Epithelial cell of prostate (primary cell): ENCODE measurements at places on chromosomes 4 and X.
A peak's percentile ranks its signal among the peaks of the same experiment; 100 is the strongest.

- DNase-seq, result no peak
These were observed 6.9 kb downstream of the CLCN3 start for GRCh38 chr4:169627307-169627706.

DNA sequence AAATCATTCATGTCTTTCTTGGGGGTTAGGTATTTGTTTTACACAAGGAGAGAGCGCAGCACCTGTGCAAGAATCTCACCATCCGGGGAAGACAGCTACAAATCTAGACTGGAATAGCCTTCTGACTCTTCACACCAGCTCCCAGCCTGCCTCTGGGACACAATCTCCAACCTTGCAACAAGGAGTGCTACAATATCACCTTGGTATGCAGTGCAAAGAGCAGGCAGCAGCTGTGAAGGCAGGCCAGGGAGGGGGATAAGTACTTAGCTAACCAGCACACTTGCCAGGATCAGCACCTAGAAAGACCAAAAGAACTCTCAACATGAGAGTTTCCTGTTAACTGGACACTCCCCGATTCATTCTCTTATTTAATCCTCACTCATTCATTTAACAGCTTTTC, 235.3 kb downstream of the AR start:
- no peak for DNase-seq

DNA sequence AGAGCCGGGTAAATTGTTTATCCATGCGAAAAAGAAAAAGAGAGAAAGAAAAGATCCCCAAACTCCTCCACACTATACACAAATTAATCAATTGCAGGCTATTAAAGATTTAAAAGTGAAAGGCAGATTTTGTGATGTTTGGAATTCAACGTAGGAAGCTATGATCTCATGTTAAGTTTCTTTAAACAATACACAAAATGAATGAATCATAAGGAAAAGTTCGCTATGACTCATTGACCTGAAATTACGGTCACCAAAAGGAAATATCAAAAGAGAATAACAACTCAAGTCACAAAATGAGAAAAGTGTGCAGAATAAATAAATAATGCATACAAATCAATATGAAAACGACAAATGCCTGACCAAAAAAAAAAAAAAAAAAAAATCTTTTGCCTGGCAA, 28.6 kb downstream of the CLNK start:
- peak; percentile 22 for DNase-seq

DNA sequence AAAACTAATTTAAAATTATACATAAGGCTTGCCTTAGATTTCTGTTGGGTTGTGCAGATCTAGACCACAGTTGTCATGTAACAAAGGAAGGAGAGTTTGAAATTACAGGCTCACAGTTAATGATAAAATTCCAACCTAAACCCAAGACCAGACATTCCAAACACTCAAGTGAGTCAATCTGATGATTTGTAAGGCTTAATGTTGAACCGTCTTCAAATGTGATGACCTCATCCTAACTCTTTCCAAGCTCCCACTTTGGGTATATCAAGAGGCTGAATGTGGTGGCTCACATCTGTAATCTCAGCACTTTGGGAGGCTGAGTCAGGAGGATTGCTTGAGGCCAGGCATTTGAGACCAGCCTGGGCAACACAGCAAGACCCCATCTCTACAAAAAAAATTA, 149.2 kb downstream of the TBL1X start:
- peak; percentile 3 for DNase-seq

- no peak for DNase-seq
These were observed 84.7 kb upstream of the RAPGEF2 start for GRCh38 chr4:159018062-159018629.

GRCh38 chr4:25874655-25875054, 11.9 kb upstream of the SEL1L3 start:
- DNase-seq, result no peak

DNA sequence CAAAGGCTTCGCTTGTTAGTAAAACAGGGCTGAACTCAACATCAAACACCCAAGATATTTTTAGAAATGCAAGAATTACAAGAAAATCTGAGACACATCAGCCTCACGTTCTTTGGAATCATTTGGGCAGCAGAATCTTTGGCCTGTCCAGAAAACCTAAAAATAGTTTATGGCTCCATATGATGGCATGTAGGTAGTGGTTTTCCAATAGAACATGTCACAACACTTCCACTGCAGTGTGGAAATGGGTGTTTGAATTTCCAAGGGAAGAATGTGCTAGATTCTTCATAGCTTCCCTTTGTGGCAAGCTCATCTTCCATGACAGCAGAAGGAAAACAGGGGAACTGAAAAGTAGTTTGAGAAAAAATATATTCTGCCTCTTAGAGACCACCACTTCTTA, 118.8 kb downstream of the ARHGAP6 start:
- no peak for DNase-seq

GRCh38 chr4:144611850-144612249, 34.1 kb upstream of the HHIP start:
- DNase-seq, result no peak

DNA sequence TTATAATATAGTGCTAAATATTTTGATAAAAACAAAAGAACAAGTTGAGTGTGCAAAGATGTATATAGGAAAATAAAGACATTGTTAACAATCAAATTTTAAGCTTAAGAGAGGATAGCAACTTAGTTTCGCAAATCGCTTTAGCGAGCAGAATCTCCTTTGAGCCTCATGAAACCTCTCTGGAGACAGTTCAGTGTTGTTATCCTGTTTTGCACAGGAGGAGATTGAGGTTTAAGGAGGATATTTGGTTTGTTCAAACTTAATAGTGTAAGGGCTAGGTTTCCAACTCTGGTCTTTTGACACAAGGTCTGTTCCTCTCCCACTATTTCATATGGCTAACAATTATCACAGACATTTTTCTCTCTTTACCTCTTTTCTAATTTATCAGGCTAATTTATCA, 1848.5 kb upstream of the TENM3 start:
- no peak for DNase-seq
